ENCODE measurements at places on chromosomes 7 and 10.

DNA sequence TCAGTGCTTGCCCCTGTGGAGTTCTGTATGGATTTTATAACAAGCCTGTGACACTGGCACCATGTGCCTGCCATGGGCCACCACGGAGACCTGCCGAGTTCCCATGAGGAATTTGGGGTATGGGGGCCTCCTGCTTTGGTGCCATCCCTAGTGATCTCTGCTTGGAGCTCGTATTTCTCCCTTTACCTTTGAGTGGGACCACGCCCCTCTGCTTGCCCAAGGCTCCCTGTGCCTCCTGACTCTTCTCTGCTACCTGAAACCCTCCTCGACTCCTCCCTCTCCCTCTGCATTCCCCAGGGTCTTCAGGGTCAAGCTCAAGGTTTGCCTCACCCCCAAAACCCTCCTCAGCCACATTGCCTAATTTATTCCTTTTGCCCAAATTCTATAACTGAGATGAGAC, 225.0 kb downstream of the BUB3 start:
- no peak for DNase-seq

GRCh38 chr7:69753981-69754380, 155.7 kb downstream of the AUTS2 start:
- DNase-seq: no peak

GRCh38 chr7:36346260-36346831, 43.3 kb upstream of the ANLN start:
- DNase-seq: no peak

DNA sequence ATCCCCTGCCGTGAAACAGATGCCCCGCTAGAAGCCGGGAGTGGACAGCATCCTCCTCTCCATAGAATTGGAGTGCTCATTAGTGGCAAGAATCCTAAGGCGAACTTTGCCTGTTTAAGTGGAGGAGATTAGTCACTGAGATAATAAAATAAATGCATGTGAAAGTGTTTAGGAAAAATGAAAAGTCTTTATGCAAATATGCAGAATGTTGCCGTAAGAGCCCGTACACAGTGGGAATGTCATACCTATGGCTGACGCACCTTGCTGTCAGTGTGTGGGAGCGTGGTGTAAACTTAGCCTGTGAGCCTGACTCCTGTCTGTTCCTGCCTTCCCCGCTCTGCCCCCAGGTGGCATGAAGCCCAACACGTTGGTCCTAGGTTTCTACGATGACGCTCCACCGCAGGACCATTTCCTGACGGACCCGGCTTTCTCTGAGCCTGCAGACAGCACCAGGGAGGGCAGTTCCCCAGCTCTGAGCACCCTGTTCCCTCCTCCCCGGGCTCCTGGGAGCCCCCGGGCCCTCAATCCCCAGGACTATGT, 1.7 kb upstream of the TRIP6 start:
- DNase-seq: peak; percentile 52

DNA sequence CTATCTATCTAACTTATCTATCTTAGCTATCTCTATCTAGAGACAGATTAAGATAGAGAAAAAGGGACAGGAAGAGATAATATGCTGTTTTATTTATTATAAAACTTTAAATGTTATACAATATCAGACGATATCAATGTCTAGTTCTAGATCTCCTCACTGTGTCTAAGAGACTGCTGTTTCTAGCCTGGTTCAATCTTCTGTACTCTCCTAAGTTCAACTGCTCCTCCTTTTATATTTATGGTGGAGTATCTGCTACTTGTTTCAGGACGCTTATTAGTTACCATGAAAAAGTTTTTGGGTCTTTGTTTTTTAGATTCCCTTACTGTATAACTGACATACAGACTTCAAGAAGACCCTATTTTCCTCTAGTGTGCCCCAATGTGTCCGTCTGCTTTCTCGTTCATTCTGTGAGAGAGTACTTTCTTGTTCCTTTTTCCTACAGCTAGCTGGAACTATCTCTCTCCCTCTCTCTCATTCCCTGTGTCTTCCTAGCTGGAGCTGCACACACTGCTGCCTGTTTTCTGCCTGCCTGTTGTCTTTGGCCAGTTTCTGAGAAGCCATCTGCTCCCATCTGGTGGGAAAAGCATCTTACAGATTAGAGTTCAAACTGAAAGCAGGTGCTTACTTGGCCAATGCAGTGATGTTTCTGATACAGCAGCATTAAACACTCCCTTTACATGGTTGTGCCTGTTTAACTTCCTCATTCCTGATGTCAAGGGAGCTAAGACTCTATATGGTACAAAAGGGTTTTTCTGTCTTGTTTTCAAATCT, 49.4 kb upstream of the ARL4A start:
- DNase-seq: peak; percentile 30

GRCh38 chr7:156975620-156976019, 26.1 kb downstream of the NOM1 start:
- no peak for DNase-seq

DNA sequence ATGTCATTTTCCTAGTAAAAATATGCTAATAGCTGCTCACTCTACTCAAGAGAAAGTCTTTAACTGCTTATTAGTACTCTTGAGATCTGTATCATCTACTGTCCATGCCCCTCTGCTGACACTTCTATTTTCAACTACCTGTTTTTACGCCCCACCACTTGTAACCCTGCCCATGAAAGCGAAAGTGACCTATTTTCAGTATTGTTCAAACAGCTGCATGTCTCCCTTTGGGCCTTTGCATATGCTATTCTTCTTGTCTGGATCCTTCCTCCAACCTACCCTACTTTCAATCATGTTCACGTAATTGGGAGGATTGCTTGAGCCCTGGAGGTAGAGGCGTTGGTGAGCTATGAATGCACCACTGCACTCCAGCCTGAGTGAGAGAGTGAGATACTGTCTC, 1481.3 kb downstream of the GATA3 start:
- DNase-seq: no peak

DNA sequence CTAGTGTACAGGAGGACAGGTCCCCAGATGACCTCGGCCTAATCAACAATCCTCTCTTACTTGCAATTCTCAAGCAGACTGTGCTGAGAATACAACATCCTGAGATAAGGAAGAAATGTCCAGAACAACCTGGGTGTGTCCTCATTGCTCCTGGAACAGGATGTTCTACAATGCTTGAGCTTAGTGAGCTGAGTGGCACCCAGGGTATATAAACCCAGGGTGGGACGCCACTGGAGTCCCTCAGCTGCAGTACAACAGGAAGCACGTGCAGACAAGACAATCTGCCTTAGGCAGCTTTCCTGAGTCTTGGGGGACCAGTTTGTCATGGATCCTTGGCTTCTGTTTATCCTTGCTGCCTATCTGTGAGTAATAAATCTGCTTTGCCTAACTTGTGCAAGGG, 27.7 kb upstream of the SLC25A13 start:
- no peak for DNase-seq

DNA sequence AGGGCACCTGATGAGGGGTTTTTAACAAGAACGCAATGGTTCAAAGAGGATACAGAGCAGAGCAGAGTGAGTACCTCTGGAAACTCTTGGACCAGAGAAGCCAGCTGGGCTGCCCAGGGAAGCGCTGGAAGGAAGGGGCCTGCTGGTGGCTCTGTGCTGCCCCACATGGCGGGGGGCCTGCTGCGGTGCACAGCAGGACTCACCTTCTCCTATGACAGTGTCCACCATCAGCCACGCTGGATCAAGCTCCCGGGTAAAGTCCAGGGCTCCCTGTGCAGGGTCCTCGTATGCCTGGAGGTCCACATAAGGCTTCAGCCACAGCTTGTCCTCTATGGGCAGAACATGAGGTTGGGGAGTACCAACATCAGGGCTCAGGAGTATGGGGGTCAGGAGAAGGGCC, 12.5 kb downstream of the EPHA1 start:
- DNase-seq: no peak

DNA sequence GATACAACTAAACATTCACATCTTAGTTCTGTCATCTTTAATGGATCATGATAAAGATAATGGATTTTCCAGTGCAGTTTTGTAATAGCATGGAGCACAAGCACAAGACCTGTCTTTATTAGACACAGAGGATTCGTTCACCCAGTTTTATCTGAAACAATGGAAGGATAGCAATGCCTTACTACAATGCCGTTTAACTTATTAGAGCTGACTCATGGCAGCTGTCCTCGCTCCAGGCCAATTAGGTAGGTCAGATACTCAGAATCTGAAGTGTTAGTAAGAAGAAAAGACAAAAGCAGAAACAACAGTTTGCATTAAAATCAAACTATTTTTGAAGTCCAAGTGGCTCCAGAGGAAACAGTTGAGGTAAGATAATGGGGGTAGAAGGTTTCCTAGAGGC, 12.8 kb downstream of the OR13A1 start:
- no peak for DNase-seq

Data from femur (tissue), 1 donor.